ENCODE measurements at places on chromosomes 16 and 17.

DNA sequence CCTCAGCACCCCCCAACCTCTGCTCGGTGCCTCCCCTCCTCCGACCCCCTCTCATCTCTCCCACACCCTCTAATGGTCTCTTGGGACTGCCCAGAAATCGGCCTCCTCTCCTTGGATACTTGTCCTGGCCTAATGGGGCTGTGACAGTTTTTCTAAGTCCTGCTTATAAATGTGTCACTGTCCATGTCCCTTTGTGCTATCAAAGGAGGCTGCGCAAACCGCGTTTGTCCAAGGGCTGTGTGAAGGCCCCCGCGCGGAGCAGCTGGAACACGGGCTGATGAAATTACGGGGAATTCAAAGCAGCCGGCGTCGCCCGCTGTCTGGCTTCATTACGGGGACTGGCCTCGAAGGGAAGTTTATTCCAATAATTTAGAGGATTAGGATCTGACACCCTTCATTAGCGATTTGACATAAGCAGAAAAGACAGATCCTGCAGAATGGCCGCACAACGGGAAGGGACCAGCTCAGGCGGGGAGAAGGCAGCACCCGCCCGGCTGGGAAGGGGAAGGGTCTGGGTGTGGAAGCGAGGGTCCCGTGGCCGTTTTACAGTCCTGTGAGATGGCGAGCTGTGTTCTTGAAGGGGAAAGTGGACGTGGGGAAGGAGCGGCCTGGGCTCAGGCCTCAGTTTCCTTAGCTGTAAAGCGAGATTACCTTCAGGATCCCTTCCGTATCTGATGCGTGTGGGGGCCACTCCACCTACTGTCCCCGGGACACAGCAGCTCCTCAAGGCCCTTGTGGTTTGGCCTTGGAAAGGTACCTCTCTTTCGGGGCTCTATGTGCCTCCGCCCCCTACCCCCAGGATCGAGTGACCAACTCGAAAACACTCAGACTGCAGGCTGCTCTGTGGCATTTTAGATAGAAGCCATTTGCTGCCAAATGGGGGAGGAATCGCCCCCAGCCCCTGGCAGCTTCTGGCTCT, 1.6 kb upstream of the WFIKKN2 start:
- DNase-seq = no peak

DNA sequence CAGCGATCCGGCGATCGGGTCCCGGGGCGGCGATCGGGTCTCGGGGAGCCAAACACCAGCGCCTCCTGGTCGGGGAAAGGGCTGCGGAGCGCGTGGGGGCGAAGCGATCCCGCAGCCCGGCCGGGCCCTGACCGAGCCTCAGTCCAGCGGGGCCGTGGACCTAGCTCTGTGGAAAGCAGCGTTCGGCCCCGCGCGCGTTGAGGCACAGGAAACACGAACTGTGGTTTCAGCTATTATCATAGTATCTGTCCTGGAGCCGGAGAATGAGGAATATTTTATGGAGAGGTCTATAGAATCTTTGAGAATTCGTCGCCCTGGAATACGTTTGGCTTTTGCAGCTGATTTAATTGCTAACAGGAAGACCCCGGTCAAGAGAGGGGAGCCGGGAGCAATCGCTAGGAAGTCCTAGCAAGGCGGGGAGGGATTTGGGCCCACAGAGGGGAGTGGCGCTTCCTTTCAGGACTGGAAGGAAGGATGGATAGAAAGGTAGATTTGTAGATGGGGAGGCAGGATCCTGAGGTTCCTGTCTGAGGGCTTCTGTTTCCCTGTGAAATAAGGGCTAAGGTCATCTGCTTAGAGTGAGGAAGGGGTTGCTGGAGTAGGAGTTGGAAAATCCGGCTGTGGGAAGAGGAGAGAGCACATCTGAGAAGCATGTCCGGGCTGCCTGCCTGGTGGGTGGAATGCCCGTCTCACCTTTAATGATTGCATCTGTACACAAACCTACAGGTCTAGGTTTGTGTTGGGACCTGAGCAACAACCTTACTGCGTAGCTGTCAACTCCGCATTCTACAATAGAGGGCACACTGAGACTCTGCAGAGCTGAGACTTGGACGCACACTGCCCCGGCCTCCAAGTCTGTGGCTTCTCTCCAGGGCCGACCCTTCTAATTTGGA, 770 bp downstream of the CCNF start:
- DNase-seq = no peak

GRCh38 chr16:86307514-86307903, 202.8 kb upstream of the FOXF1 start:
- no peak for DNase-seq

DNA sequence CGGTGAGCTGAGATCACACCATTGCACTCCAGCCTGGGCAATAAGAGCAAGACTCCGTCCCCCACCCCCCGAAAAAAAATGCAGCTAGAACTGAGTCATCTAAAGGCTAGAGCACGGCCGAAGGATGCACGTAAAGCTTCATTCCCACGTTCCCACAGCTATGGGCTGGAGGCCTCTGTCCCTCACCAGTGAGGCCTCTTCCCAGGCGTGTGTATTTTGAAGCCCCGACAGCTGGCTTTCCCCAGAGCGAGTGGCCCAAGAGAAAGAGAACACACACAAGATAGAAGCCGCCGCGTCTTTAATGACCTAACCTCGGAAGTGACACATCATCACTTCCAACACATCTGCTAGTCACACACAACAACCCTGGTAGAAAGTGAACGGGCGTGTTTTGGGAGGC, 6.6 kb upstream of the KCTD5 start:
- no peak for DNase-seq

- no peak for DNase-seq
Measured at GRCh38 chr17:37761059-37761458, 16.2 kb upstream of the HNF1B start.

DNA sequence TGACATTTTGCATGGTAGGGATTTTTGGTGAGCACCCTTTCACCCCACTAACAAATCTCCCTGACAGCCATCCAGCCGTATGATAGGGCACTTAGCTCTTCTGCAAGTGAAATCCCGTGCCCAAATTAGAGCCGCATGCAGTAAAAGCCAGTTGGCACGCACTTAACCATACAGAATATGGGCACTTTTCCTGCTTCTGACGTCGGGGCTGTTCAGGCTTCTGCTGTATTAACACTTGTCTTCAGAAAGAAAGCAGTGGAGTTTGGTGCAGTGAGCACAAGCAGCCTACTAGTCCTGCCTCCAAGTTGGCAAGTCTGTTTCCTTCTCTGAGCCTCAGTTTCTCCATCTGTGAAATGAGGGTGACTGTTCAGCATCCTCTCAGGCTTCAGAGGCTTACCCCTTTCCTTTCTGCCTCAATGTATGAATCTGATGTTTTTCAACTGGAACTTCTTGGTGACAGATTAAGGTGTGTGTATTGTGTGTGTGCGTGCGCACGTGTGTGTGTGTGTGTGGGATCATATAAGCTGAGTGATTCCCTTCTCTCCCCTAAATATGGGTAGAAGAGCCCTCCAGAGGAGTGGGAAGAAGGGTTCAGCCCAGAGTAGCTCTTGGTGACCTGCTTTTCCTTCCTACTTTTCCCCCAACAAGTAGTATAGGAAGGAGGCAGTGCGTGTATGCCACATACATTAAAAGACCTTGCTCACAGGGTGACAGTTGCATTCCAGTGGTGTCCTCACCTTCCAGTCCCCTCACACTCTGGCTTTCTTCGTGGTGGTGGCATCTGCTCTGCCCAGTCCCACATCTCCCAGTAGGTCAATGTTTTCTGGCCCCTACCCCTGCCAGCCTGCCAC, 19.0 kb downstream of the IGF2BP1 start:
- no peak for DNase-seq

DNA sequence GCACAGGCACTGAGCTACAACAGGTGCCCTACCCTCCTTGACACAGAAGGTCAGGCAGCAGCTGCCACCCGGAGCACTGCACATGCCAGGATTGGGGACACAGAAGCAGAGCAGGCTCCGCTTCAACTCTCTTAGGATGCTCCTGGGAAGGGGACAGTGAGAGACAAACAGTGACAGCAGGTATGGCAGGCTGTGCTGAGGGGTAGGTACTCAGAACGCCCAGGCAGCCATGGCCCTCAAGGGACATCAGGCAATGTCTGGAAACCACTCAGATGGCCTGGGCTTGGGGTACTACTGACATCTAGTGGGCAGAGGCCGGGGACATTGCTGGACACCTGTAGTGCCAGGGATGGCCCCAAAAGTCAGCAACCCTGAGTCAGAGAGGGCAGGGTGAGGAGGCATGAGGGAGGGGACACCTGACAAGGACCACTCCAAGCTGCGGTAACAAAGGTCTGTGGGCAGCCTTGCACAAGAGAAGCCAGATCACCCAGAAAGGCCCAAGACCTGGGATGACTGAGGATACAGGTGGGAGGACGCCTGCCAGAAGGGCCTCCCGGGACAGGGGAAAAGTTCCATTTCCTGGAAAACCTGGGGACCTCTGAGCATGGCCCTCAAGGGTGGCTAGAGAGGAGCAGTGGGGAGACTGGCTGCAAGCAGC, 21.2 kb downstream of the PEMT start:
- no peak for DNase-seq

DNA sequence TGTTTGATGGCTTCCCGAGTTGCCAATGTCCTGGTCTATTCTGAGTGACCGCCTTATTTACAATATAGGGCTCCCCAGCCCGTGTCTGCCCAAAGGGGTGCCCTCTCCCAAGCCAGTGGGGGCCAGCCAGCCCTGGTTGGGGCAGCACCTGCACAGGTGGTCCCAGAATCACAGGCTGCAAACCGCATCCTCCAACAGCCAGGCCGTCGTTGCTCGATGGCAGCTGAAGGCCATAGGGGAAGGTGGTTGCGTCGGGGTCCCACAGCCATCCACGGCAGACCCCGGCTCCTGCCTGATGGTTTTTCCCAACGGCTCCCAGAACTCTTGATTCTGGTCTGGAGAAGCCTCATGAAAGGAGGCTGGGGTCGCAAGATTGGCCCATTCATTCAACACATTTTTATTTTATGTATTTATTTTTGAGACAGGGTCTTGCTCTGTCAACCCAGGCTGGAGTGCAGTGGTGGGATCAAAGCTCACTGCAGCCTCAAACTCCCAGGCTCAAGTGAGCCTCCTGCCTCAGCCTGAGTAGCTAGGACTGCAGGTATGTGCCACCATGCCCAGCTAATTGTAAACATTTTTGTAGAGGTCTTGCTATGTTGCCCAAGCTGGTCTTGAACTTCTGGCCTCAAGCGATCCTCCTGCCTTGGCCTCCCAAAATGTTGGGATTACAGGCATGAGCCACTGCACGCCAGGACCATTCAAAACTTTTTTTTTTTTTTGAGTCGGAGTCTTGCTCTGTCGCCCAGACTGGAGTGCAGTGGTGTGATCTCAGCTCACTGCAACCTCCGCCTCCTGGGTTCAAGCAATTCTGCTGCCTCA, 79.0 kb upstream of the TOB1 start:
- DNase-seq = no peak

GRCh38 chr16:51637770-51638094, 486.7 kb upstream of the SALL1 start:
- DNase-seq = no peak

- no peak for DNase-seq
Measured at GRCh38 chr17:4150096-4150495, 7.1 kb downstream of the CYB5D2 start.

- DNase-seq = no peak
Measured at GRCh38 chr17:66837885-66838665, 3.2 kb downstream of the CACNG5 start.
